Esophagus squamous epithelium (tissue), 5 donors: ENCODE measurements at places on chromosomes 2 and 18.

DNA sequence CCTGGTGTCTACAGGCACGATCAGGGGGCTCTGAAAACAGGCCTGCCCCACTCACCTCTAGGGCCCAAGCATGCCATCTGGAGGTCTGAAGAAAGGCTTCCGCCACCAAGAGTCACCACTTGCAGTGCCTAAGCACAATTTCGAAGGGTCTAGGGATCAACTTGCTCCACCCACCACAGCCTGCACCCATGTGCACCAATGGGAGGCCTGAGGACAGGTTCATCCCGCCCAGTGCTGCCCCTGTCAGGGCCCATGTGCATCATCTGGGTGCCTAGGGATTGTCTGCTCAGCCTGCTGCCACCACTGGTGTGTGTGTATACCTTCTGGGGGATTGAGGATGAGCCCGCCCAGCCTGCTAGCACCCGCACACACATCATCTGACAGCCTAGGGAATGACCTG lies 121.0 kb upstream of the ACVR1C start:
- no peak overlapping the region for H3K4me3 ChIP-seq
- no peak for DNase-seq
- H3K27ac ChIP-seq: no peak overlapping the region
- no peaks in the 10 kb centered on the region for H3K27me3 ChIP-seq

GRCh38 chr2:187679454-187679853 lies 125.2 kb upstream of the TFPI start:
- no peaks in the 10 kb centered on the region for H3K4me1 ChIP-seq
- no peak overlapping the region for H3K4me3 ChIP-seq
- H3K36me3 ChIP-seq: no peaks in the 10 kb centered on the region
- no peak overlapping the region for H3K27ac ChIP-seq

GRCh38 chr2:212906620-212907019 lies 244.8 kb downstream of the IKZF2 start:
- no peaks in the 10 kb centered on the region for H3K27me3 ChIP-seq
- H3K4me1 ChIP-seq: peaks cover 79% of the 10 kb centered on the region
- no peak overlapping the region for H3K4me3 ChIP-seq
- no peaks in the 10 kb centered on the region for H3K36me3 ChIP-seq
- DNase-seq: no peak

DNA sequence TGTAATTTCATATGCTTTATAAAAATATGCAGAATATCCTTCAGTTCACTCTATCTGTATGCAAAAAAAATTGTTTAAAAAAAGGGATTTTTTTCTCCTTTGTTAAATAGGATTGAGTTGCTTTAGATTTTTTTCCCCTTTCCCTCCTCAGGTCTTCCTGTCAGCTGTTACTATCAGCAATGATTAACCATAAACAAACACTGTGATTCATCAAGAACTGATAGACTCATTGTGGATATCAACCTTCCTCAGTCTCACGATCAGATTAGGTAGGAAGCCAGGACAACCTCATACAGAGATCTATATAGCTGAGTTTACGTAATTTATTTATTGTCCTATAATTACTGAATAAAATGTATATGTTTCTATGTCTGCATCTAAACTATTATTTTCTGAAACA lies 2136.2 kb upstream of the CELF4 start:
- H3K27ac ChIP-seq: no peak overlapping the region
- no peak for DNase-seq
- no peak overlapping the region for H3K4me3 ChIP-seq

GRCh38 chr18:38688416-38688815 lies 1122.8 kb upstream of the CELF4 start:
- no peaks in the 10 kb centered on the region for H3K4me1 ChIP-seq
- H3K27me3 ChIP-seq: no peaks in the 10 kb centered on the region
- no peak for DNase-seq
- no peak overlapping the region for H3K4me3 ChIP-seq
- no peaks in the 10 kb centered on the region for H3K36me3 ChIP-seq
- H3K27ac ChIP-seq: no peak overlapping the region

DNA sequence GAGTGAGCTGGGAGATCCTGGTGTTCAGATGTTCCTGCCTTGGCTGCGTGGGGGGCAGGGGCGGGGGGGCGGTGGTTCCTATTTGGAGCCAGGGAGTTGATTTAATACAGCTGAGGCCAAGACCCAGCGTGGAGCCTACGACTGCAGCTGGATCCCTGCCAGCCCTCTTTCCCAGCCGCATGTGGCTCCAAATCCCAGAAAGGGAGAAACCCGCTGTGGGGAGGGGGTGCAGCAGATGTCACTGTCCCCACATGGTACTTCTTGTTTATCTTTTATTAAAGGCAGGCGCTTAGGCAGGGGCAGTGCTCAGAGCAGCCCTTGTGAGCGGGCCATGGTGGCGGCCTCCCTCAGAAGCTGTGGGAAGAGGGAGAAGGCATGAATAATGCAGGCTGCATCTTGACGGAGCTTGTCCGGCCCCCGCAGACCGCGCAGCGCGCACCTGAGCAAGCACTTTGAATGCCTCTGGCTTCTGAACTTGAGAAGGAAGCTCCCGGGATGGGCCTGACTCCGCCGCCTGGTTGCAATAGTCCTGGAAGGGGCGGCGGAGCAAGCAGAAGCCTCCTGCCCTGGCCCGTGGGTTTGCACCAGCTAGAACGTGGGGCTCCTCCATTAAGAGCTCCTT lies 112.1 kb downstream of the GLI2 start:
- H3K4me1 ChIP-seq: peaks cover 9% of the 10 kb centered on the region
- DNase-seq: no peak
- no peak overlapping the region for H3K4me3 ChIP-seq
- H3K27me3 ChIP-seq: no peaks in the 10 kb centered on the region
- no peak overlapping the region for H3K27ac ChIP-seq

DNA sequence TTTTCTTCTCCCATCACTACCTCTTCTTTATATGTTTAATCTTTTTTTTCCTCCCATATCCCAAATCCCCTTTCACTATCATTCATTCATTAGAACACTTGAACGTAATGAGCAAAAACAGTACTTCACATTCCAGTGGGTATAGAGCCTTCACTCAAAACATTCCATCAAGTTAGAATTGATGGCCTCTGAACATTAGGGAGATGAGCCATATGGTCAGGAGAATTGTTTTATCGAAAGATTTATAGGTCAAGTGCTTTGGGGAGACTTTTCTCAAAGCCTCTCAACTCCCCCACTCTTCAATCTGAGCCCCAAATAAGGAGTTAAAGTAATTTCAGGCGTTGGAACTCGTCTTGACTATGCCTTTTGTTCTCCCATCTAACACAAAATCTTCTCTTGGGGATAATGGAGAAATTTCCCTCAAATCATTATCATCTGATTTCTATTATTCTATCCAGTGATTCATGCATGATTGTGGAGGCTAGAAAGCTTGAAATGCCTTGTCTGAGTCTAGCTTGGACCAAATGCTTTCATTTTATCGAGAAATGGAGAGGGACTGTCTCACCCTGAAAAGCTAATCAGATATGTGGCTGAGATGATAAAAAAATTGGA lies 79.2 kb downstream of the KIAA2012 start:
- peaks cover 24% of the 10 kb centered on the region for H3K4me1 ChIP-seq
- no peak overlapping the region for H3K27ac ChIP-seq
- DNase-seq: no peak
- no peaks in the 10 kb centered on the region for H3K36me3 ChIP-seq
- no peak overlapping the region for H3K4me3 ChIP-seq
- no peaks in the 10 kb centered on the region for H3K27me3 ChIP-seq

GRCh38 chr2:50069454-50069853 lies 915.1 kb upstream of the FSHR start:
- no peaks in the 10 kb centered on the region for H3K27me3 ChIP-seq
- DNase-seq: no peak
- H3K27ac ChIP-seq: no peak overlapping the region
- no peak overlapping the region for H3K4me3 ChIP-seq
- no peaks in the 10 kb centered on the region for H3K4me1 ChIP-seq
- H3K36me3 ChIP-seq: no peaks in the 10 kb centered on the region

GRCh38 chr2:39547811-39548719 lies 111.0 kb upstream of the MAP4K3 start:
- H3K27ac ChIP-seq: no peak overlapping the region
- H3K27me3 ChIP-seq: no peaks in the 10 kb centered on the region
- H3K36me3 ChIP-seq: no peaks in the 10 kb centered on the region
- H3K4me3 ChIP-seq: no peak overlapping the region
- H3K4me1 ChIP-seq: no peaks in the 10 kb centered on the region

DNA sequence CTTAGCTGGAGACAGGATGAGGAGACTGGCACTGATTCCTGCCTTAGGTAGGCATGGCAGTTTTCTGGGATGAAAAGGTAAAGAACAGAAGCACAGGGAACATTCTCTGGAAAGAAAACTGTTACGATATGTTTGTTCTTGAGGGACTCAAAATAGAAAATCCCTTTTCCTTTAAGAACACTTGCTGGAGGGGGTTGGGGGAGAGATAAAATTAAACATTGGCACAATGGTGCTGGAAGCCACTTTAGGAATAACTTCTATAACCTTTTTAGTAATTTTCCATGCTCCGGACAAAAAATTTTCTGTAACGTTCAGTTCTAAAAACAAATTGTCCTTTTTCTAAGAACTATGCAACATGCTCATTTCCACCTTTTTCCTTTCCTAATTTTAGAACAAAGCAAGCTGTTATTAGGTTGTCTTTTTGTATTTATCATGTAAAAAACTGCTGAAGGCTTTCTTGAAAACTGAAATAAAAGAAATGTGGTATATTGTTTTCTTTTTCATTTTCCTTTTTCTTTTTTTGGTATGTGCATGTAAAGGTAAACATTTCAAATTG lies 343.8 kb downstream of the EPHA4 start:
- DNase-seq: no peak
- no peaks in the 10 kb centered on the region for H3K27me3 ChIP-seq
- H3K36me3 ChIP-seq: no peaks in the 10 kb centered on the region
- no peaks in the 10 kb centered on the region for H3K4me1 ChIP-seq

DNA sequence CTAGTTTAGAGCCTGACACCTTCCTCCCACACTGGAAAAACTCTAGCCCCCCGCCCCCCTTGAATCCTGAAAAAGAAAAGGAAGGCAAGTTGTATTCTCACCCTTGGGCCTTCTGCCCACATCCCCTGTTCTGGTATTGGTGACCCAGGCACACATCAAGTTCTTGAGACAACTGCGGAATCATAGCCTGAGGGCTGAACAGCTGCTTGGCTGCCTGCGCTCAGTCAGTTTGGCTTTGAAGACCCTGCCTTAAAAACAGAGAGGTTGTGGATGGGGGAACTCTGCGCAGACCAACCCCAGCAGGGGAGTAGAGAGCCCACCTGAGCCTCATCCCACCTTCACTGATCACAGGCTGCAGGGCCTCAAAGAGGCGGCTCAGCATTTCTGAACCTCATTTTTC lies 229.2 kb downstream of the ANAPC1 start:
- no peaks in the 10 kb centered on the region for H3K27me3 ChIP-seq
- H3K4me1 ChIP-seq: peaks cover 9% of the 10 kb centered on the region
- H3K4me3 ChIP-seq: no peak overlapping the region
- H3K36me3 ChIP-seq: no peaks in the 10 kb centered on the region
- no peak for DNase-seq

DNA sequence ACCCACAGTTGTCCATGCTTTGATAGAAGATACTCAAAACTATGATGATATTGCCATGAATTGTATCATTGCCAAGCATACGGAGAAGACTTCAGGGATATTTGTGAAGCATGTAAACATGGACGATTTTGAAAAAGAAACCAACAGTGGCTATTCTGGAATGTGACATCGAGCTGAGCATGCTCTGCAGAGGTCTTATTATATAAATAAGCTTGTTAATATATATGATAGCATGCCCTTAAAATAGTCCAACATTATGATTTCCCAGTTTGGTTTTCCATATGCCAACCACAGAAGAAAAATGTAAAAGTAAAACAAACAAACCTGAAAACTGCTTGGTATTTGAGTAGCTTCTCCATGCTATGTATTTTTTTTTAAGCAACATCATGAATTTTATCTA lies 159.1 kb downstream of the LNPK start:
- H3K4me3 ChIP-seq: no peak overlapping the region
- no peaks in the 10 kb centered on the region for H3K4me1 ChIP-seq
- DNase-seq: no peak
